Left renal pelvis (tissue), 4 donors: ENCODE measurements at places on chromosomes 2 and 18.

DNA sequence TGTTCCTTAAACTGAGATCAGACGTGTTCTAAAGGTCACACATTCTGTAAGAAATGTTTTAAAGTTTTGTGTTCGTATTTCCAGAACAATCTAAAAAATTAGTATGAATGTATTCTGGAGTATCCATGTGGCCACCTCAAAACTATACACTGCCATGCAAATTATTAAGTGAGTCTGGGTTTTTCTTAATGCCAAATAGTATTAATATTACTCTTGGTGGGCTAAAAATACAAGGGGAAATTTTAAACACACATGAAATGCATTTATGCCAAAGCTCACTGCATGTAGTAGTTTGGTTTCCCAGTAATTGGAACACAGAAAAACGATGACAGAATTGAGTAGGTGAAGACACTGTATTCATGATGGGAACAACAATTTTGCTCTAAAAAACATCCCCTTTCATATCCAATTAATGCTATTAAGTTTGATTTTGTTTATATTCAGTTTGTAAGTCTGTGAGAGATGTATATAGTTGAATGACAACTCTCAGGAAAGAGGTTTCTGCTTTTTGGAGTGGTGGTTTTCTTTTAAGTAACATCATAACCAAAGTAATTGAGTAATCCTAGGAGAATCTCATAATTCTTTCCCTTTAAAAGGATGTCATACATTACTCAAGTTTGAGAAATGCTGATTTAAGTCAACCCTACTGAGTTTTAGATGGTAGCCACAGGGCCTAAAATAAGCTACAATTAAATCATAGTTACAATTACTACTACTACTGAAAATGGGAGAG, 75.7 kb upstream of the CDCA7 start:
- DNase-seq: no peak

DNA sequence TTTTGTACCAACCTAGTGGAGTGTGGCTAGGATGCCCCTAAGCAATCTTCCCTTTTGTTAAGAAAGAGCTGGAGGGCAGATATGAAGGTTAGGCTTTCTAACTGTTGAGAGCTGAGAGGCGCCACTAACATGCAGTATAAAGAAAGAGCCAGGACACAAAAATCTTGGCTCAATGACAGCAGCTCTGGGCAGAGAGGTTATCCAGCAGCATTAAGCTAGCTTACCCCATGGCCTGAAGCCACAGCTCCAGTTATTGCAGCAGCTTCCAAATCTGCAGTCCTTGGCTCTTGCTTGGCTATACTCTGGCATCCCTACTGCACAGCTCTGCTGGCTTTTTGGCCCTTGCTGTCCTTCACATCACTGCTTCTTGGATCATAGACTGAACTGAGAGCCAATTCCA, 213.4 kb downstream of the GPD2 start:
- DNase-seq: no peak

GRCh38 chr2:168179592-168179991, 67.8 kb downstream of the STK39 start:
- no peak for DNase-seq

DNA sequence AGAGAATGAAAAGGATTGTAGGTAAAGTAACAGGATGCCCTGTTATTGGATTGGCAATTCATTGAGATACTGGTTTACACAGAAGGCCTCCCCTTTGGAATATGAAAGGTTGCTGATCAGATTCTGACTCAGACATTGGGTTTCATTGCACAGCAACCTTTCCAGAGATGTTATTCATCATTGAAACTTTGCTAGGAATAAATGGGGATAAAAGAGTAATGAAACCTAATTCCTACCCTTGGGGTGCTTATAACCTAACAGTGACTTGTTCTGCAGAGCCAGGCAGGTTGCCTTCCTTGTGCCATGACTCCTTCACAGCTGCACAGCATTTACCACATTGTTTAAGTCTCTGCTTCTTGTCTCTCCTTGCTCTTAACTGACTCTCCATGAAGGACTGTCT, 5.0 kb downstream of the NAB1 start:
- DNase-seq: no peak

GRCh38 chr2:47300609-47301276, 102.2 kb upstream of the MSH2 start:
- no peak for DNase-seq

DNA sequence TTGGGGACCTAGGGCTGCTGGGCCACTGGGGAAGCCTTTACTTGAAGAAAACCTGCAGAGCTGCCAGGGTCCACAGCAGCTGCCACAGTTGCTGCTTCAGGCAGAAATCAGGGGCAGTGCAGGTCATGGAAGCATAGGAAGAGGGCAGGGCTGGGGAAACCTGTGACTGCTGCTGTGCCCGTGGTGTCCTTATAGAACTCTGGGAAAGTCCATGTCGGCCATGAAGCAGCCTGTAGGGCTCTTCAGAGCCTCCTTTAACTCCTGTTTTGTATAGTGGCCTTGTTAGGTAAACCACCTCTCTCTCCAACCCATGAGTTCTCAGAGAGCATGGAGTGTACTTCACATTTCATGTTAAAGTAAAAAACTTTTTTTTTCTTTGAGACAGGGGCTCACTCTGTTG, 62.1 kb downstream of the SMAD4 start:
- DNase-seq: no peak

GRCh38 chr2:118496870-118497611, 350.4 kb downstream of the EN1 start:
- DNase-seq: no peak

GRCh38 chr2:5740817-5741216, 48.6 kb downstream of the SOX11 start:
- no peak for DNase-seq
